ENCODE measurements at places on chromosomes 6 and 20.
A peak's percentile ranks its signal among the peaks of the same experiment; 100 is the strongest.

DNA sequence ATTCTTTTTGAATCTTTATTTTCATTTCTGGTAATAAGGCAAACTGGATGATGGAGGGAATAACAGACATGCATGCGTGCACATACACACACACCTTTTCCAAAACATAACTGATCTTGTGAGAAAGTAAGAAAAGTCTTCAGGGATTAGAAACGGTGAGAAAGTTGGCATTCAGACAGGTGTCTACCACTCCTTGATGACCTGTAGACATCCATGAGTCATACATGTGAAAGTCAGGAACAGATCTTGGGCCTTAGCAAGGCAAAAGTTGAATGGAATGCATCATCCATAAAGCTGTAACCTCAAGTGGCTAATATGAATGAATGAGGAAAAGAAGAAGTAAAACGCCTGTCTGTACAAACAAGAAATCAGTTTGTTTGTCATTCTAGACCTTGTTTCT is 97.3 kb downstream of the GRIK2 start:
- no peak for DNase-seq

DNA sequence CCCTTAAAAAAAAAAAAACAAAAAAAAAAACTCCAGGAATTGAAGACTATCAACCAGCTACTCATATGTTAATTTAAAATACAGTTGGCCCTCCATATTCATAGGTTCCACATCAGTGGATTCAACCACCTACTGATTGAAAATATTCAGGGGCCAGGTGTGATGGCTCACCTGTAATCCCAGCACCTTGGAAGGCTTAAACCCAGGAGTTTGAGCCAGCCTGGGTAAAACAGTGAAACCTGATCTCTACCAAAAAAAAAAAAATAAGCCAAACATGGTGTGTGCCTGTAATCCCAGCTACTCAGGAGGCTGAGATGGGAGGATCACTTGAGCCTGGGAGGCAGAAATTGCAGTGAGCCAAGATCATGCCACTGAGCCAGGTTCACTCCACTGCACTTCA is 72.4 kb upstream of the SMIM8 start:
- no peak for DNase-seq

GRCh38 chr20:62500237-62500864 is 24.6 kb upstream of the GATA5 start:
- peak; percentile 94 for DNase-seq

- no peak for DNase-seq
Measured at GRCh38 chr6:165895421-165896165, 232.6 kb upstream of the PDE10A start.

- no peak for DNase-seq
Measured at GRCh38 chr6:11585426-11586016, 48.0 kb downstream of the TMEM170B start.

Measured in nephron progenitor cell (in vitro differentiated cells).